ENCODE measurements at places on chromosomes 5 and 9.

DNA sequence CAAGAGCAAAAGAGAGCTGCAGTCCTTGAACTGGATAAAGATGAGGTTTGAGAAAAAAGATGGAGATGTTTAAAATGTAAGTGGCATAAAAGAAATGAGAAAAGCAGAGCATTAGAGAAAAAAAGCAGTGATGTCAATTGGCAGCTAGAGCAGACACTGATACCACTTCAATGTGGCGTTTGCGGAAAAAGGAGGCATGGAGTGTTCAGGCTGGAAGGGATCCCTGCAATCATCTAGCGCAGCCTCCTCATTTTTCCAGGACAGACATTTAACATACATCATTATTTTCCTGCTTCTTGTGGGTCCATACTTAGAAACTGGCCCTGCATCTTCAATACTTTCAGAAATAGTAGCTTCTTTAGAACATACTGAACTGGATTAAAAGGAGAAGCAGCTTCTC is 563.8 kb downstream of the PTPRD start:
- no peak for DNase-seq

GRCh38 chr5:52846182-52846842 is 58.6 kb downstream of the ITGA1 start:
- DNase-seq, result no peak

DNA sequence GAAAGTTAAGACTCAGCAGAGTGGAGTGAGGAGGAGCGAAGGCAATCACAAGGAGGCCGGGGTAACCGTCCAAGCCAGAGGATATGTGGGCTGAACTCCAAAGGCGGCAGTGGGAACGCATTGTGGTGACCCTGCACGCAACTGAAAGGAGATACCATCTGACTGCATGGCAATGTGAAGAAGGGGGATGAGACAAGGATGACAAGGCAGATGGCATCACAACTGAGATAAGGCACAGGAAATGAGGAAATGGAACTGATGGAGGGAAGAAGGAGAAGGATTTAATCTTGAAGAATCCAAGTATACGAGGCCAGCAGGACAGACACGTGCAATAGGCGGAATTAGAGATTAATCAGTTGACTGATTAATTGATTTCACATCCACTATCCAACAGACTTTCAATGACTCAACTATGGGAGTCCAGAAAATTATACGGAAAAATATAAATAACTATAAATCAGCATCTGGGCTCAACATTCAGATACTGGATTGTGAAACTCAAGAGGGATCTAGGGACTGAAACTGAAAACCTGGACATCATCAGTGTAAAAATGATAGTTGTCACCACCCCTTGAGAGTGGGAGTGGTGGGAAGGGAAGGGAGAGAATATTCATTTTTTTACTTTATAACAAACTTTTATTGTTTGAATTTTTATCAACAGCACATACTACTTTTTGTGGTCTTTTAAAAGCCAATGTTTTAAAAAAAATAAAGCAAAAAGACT is 86.1 kb downstream of the ARL15 start:
- no peak for DNase-seq

- no peak for DNase-seq
These were observed 118.3 kb upstream of the KLF9 start for GRCh38 chr9:70532716-70533115.

- DNase-seq, result no peak
These were observed 59.8 kb upstream of the POU5F2 start for GRCh38 chr5:93800988-93801811.

- DNase-seq, result no peak
These were observed 133.7 kb upstream of the CCNG1 start for GRCh38 chr5:163303718-163304117.

DNA sequence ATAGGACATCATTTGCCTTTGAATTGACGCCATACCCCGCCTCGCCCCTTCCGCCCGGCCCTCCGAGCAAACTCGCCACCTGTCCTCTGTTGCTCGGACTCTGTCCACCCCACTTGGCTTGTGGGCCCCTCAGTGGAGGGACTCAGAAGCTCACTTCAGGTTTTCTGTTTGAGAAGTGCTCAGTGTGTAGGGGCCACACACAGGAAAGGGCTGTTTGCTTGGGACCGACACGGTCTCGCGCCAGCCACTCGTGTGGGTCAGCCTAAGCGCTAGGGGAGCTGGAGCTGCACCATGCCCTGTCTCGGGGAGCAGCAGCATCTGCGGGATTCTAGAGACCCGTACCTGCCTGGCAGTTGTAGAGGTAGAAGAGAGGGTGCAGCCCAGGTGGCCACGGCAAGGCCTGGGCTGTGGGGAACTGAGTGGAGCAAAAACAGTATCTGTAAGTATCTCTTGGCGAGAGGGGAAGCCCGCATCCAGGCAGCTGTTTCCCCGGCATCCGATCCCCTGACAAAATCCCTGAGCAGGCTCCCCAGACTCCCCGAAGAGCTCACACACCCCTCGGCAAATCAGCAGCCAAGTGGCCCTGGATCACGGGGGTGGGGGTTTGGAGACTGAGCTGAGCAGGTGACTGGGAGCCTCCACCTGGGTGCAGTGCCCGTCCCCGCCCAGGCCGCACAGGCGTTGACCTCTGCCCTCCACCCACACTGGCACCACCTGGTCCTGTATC is 52.2 kb downstream of the COL5A1 start:
- no peak for DNase-seq

DNA sequence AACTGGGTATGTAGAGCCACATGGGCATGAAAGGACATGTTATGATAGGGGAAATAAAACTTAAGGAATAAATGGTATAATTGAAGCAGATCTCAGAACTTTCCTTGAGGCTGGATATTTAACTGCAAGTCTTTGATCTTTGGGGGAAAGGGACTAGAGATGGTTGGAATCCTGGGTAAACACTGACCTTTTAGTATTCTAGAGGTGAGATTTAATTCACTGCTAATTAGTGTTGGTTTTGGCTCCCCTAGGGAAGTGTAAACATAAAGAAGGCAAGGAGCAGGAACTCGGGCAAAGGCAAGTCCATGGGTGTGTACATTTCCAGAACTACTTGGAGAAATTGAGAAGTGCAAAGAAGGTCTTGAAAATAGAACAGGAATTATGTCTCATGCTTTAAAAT is 16.6 kb downstream of the NIM1K start:
- DNase-seq, result no peak

- no peak for DNase-seq
These were observed 5.0 kb upstream of the GPRIN1 start for GRCh38 chr5:176614805-176615478.
